Activated CD4-positive, alpha-beta T cell treated with anti-CD3 and anti-CD28 coated beads, Interleukin-2, amount 10 ng/mL, durations not matched to agents 7 days and 5 days (primary cell): ENCODE measurements at places on chromosomes 16 and 17.
A peak's percentile ranks its signal among the peaks of the same experiment; 100 is the strongest.

DNA sequence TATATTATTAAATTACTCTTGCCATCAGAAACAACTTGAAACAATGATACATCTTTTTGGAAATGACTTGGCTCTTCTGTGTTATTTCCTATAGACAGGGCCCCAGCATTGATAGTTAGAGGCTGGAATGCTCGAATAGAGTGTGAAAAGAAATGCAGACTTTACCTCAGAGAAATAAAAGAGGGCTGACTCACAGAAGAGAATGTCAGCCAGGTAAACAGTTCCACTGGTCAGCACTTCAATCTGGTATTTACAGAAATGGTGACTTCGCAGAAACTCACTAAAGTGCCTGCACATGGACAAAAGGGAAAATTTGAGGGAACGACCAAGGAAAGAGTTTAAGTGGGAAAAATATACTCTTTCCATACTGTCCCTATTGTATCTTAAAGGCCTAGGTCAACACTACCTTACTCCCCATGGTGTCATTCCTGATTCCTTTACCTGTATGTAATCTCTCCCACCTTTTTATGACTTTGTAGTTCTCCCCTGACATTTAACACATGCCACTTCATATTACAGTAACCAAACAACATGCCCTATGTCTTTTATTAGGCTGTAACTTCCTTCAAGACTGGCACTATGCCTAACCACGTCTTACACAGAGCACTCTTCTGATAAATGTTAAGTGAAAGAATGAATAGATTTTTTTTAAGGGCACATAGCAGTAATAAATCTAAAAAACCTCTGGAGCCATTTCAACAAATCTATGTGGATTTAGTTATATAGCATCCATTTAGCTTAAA lies 36.7 kb downstream of the AKAP10 start:
- no peak for DNase-seq

- no peak for DNase-seq
Measured at GRCh38 chr17:30354701-30355100, 20.8 kb upstream of the TMIGD1 start.

DNA sequence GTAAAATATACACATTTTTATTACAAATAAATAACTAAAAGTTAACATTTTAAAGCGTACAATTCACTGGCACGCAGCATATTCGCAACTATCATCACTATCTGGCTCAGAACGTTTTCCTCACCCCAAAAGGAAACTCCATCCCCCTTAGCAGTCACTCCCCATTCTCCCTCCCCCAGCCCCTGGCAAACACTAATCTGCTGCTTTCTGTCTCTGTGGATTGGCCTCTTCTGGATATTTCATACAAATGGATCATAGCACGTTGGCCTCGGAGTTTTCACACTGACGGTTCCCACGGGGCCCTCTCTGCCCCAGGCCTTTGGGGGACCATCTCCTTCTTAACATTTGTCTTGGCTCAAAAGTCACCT lies 64.6 kb downstream of the RTN4RL1 start:
- no peak for DNase-seq

- DNase-seq: peak; percentile 14
Measured at GRCh38 chr17:51365090-51365489, 104.7 kb downstream of the UTP18 start.

DNA sequence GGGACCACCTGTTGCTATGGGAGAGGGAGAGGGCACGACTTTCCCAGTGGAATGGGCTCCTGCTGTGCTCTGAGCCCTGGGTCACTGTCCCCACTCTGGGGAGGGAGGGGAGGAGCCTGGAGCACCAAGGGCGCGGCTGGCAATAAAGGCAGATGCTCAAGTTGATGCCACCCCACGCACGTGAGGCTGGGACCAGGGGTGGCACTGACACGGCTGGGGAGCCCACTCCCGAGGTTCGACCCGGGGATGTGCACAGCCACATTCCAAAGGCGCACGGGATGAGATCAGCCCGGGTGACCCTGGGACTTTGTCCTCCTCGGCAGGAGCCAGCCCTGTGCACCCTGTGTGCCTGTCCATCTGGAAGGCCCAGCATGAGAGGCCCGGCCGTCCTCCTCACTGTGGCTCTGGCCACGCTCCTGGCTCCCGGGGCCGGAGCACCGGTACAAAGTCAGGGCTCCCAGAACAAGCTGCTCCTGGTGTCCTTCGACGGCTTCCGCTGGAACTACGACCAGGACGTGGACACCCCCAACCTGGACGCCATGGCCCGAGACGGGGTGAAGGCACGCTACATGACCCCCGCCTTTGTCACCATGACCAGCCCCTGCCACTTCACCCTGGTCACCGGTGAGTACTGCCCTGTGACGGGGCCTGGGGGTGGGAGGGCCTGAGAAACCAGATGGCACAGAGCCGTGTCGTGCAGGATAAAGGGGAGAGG lies at the start of gene ENPP7:
Gene ENPP7, plus strand, starts transcription at position 175 of the 715 bp plus-strand sequence. Its CDS starts 197 bp downstream, at position 372.
- DNase-seq: no peak

DNA sequence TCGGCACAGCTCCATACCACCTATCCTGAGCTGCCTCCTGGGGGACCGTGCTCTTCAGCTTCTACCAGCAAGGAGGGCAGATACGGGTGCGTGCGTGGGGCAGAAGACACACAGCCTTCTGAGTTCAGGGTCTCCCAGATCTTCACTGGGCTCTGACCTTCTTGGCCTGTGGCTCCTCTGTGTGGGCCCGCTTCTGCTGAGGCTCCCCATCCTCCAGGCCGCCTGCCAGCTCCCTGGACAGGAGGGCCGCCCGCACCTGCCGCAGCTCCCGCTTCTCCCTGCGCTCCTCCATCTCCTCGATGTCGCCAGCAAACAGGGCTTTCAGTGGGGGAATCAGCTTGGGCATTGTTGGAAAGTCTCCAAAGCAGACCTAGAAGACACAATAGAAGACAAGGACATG lies 25.2 kb downstream of the ELAC2 start:
- DNase-seq: no peak

- no peak for DNase-seq
Measured at GRCh38 chr16:66522816-66523590, 26.9 kb downstream of the TK2 start.

GRCh38 chr16:77063676-77064016 lies 127.3 kb upstream of the MON1B start:
- DNase-seq: no peak

- DNase-seq: peak; percentile 86
Measured at GRCh38 chr17:77609553-77610517, 348.7 kb upstream of the TNRC6C start.

DNA sequence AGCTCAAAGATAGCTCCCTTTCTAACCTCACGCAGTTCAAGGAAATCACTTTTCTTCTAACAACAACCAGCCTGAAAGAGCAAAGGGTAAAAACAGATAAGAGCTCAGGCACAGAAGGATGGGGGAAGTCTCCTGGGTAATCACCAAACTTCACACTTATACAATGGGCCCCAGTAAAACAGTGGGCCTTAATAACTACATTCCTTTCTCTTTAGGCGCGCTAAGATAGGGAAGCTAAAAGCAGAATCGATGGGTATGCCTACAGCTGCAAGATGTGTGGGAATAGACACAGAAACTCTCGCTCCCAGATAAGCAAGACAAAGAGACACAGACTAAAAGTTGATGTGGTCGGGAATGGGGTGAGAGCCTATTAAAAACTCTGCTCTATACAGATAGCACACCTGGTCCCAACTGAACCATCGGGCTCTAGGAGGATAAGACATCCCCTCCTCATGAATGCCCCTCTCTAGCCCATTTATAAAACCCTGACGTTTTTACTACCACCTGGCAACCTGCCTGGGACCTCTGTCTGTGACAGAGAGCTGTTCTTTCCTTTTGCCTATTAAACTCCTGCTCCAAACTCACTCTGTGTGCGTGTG lies 826 bp downstream of the LYZL6 start:
- no peak for DNase-seq

DNA sequence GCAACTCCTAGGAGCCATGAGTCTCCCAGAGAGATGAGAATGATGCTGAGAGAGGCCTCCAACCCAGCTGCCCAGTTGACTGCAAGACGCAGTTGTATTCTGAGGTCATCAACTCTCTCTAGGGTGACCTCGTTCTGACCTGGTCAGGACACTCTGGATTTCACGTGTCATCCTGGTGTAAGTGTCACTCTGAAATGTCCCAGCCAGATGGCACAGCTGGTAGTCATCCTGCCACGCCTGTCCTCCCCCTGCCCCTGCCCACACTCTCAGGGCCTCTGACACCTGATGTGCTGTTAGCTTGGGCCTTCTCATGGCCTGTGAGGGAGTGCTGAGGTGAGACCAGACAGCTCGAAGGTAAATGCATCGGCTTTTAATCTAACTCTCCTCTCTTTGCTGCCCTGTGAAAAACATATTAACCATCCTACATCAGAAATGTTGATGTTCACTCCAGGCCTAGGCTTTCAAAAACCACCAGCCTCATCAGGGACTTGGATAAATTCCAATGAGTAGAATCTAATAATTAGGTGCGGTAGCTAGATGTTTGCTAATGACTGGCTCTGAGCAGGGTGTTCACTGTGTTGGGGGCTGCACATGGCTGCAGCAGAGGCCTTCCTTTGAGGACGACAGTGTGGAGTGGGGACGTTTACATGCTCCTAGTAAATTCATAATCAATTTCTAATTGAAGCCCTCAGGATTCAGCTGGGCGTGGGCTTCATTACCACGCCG lies 13.8 kb downstream of the MLYCD start:
- DNase-seq: no peak

- DNase-seq: no peak
Measured at GRCh38 chr17:19663097-19663496, 14.5 kb downstream of the ALDH3A2 start.

GRCh38 chr16:28188085-28188916 lies 23.5 kb downstream of the XPO6 start:
- DNase-seq: no peak

GRCh38 chr17:40474419-40475002 lies 26.9 kb downstream of the TNS4 start:
- DNase-seq: no peak

DNA sequence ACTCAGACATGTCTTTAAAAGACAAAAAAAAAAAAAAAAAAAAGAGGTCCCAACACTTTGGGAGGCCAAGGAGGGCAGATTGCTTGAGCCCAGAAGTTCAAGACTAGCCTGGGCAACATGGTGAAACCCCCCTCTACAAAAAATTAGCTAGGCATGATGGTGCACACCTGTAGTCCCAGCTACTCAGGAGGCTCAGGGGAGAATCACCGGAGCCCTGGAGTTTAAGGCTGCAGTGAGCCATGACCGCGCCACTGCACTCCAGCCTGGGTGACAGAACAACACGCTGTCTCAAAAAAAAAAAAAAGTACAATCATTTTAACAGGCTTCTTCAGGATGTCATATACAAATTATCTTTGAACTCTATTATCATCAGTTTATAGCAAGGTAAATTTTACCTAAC lies 22.0 kb downstream of the C16orf87 start:
- no peak for DNase-seq

DNA sequence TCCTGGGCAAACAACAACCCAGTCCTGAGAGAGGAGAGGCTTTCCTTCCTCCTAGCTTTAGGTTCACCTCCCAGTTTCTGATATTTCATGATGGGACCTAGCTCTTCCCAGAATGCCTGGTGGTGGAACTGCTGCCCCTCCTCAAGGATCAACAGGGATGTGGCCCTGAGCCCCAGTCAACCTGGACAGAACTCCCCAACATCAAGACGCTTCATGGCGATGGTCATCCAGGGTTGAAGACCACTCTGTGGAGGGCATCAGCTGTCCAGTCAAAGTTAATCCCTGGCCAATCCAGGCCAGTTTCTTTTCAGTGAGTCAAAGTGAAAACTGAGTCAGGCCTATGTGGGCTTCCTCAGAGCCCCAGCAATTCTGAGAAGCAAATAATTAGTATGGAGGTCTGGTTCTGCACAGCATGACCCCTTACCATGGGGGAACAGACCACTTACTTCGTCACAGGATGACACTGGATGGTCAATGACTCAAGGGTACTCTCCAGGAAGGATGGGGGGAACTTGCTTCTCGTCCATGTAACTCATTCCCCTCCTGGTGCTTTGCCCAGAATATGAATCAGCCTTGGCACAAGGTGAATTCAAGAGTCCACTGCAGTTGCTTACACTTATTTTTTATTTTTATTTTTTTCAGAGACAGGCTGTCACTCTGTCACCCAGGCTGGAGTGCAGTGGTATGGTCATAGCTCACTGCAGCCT lies 14.7 kb upstream of the XYLT2 start:
- no peak for DNase-seq

DNA sequence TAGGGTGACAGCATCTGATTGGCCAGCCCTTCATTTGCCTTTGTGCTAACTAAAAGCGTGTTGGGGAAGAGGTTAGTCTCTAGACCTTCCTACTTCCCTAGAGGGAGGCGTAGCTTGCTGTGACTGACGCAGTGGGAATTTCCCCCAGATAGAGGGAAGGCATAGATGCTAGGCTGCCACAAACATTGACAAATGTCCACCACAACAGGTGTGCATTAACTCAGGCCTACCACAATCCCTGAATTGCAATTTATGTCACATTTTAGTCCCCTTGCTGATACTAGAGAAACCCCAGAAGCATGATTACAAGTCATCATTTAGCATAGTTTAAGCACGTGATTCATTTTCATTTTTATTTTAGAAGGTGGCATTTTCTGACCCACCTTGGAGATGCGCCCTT lies 76.3 kb upstream of the WSB1 start:
- no peak for DNase-seq

DNA sequence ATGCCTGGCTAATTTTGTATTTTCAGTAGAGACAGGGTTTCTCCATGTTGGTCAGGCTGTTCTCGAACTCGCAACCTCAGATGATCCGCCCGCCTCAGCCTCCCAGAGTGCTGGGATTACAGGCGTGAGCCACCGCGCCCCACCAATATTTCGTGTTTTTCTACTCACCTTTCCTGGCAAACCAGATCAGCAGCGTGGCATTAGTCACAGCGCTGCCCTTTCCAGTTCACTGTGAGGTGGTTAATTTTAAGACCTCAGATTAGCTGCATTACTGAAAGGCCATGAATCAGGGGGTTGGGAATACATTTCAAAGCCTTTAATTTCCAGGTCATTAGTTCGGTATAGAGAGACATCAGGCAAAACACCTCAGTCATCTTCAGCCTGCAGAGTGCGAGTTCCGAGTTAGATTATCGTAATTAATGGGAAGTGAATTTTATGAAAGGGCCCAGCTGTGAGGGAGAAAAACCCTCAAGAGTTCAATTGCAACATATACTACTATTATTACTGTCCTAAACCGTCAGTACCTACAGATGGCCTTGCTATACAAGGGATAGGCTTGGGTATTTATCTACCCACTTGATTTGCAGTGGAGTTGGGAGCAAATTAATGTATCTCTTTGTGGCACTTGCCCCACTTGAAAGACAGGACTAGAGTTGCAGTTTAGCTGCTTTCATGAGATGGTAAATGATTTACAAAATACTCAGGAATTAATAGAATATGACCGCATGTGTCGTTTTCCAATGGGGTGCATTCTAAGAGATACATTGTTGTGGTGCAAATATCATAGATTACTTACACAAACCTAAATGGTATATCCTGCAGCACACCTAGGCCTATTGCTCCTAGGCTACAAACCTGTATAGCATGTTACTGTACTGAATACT lies 2.1 kb upstream of the USP32 start:
- DNase-seq: no peak

- no peak for DNase-seq
Measured at GRCh38 chr17:72165192-72165866, 44.5 kb downstream of the SOX9 start.

GRCh38 chr17:80246726-80247125 lies 13.9 kb upstream of the RNF213 start:
- no peak for DNase-seq
